ENCODE measurements at places on chromosomes 5 and 9. TPM values are rescaled to one million over a fixed set of nuclear protein-coding genes. Genes with fewer than 3 reads are reported as not detected.
A peak's percentile ranks its signal among the peaks of the same experiment; 100 is the strongest.

CYSRT1 gene
- total RNA-seq: 0.94 TPM

SOHLH1 gene
- total RNA-seq: not detected

LTC4S gene
- 30.6 TPM for total RNA-seq

BTNL3 gene
- total RNA-seq: not detected

PCDHGA1 gene
- 0.69 TPM for total RNA-seq

SPATA31A7 gene
- total RNA-seq: not detected

PTPN3 gene
- 40.6 TPM for total RNA-seq

- no peaks in the 10 kb centered on the region for H3K4me1 ChIP-seq
- H3K27me3 ChIP-seq: no peaks in the 10 kb centered on the region
- peak; percentile 51 for DNase-seq
- no peak overlapping the region for H3K4me3 ChIP-seq
- H3K27ac ChIP-seq: no peak overlapping the region
- no peaks in the 10 kb centered on the region for H3K36me3 ChIP-seq
These were observed 229.3 kb downstream of the GOLPH3 start for GRCh38 chr5:31944684-31945445.

DNA sequence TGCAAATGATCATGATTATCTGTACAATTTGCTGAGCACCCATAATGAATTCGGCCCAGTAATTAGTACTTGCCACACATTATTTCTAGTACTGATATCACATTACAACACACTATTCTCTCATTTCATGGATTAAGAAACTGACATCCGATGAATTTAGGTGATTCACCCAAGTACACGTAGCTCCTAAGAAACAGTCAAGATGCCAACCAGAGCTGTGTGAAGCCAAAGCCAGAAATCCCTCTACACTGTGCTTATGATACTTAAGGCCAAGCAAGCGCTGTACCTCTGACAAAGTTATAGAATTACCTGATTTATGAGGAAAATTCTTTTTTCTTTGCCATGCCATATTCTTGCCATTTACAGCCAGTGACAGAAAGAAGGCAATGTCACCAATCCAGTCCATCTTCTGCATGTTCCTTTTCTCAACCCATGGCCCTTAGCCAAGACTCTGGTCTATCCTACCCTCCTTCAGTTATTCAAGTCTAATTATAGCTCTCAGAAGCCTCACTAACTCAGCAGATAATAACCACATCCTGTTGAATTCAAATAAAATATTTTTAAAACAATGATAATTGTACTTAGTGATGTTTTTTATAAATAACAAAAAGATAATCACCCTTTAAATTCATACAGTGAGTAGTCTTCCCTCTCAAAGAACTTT is 74.3 kb upstream of the PTGER4 start:
- H3K36me3 ChIP-seq: no peaks in the 10 kb centered on the region
- H3K27me3 ChIP-seq: no peaks in the 10 kb centered on the region
- H3K4me3 ChIP-seq: no peak overlapping the region
- no peak overlapping the region for H3K27ac ChIP-seq
- no peaks in the 10 kb centered on the region for H3K4me1 ChIP-seq
- no peak for DNase-seq

DNA sequence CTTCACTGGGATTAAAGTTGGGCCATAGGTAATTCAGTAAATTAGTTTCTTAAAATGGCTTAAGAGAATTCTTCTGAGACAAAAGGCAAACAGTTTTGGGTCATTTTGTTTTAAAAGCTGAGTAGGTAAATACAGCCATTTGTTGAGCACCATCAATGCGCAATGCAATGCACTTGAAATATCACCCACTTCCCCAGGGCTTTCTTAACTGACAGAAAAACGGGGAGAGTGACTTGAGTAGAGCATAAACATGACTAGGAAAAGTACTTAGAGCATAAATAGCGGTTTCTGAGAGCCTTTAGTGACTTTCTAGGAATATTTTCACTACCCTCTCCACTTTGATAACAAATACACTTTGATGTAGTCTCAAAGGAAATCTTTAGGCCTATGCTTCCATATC is 27.2 kb downstream of the MLANA start:
- peaks cover 5% of the 10 kb centered on the region for H3K36me3 ChIP-seq
- H3K4me3 ChIP-seq: no peak overlapping the region
- no peaks in the 10 kb centered on the region for H3K27me3 ChIP-seq
- H3K4me1 ChIP-seq: no peaks in the 10 kb centered on the region
- no peak overlapping the region for H3K27ac ChIP-seq

Measured in kidney (tissue), 22 donors.